ENCODE measurements at places on chromosomes 13 and 19.

- peak; percentile 42 for DNase-seq
Measured at GRCh38 chr19:34428549-34429285, 536 bp downstream of the UBA2 start.

DNA sequence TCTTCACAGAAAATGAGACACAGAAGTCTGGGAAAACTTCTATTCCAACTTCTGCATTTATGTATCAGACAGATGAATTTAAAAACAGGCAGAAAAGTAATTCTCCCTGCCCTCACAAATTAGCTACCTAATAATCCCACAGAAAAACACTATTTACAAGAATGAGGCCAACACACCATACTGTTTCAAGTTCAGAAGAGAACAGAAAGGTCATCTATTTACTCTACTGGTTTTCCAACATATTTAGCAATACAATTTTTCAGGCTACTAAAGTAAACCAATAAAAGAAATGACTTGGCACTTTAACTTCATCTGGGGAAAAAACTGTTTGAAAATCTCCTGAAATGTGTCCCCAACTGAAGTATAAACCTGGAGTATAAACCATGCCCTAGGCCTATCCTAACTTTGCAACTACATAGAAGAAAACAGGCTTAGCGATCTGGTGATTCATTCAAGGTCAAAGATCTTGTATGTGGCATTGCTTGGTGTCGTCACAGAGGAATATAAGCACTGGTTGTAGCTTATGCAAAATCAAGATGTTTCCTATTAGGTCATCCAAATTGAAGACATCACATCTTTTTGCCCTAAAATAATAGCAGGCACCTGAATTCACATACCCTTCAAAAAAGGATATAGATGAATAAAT lies 20.1 kb upstream of the EBPL start:
- no peak for DNase-seq

- DNase-seq: no peak
Measured at GRCh38 chr13:28867564-28867963, 47.4 kb downstream of the MTUS2 start.

DNA sequence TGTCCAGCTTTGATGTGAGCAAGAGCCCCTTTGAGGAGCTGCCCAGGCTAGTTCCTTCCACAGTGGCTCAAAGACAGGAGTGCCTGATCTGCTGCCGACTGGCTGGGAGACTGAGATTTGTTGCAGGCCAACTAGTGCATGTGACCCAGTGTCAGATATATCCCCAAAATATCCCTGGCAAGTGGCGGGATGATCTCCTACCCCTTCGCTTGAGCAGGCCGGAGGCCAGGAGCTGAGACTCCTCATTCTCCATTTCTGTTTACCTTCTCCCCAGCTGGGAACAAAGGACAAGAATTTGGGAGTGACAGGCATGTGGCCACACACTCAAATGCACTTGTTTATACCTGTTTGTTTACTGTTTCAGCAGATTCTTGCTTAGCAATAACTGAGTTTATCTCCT lies 37.1 kb upstream of the XPO4 start:
- no peak for DNase-seq

DNA sequence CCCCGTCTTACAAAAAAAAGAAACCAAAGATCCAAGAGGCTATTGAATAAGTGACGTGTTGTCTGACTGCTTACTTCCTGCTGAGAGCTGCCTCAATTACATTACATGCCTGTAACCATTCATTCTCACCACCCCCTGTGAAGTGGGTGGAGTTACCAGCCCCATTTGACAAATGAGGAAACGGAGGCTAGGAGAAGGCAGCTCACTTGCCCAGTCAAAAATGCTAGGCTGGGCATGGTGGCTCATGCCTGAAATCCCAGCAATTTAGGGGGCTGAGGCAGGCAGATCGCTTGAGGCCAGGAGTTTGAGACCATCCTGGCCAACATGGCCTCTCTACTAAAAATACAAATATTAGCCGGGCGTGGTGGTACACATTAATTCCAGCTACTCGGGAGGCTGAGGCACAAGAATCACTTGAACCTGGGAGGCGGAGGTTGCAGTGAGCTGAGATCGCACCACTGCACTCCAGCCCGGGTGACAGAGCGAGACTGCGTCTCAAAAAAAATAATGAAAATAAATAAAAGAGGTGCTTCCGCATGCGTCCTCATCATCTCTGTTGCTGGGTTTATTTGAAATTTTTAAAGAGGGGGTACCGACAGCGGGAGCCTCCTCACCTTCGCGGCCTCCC lies 499 bp downstream of the LSM7 start:
- peak; percentile 67 for DNase-seq

- DNase-seq: no peak
Measured at GRCh38 chr19:402786-403185, 6.2 kb downstream of the C2CD4C start.

DNA sequence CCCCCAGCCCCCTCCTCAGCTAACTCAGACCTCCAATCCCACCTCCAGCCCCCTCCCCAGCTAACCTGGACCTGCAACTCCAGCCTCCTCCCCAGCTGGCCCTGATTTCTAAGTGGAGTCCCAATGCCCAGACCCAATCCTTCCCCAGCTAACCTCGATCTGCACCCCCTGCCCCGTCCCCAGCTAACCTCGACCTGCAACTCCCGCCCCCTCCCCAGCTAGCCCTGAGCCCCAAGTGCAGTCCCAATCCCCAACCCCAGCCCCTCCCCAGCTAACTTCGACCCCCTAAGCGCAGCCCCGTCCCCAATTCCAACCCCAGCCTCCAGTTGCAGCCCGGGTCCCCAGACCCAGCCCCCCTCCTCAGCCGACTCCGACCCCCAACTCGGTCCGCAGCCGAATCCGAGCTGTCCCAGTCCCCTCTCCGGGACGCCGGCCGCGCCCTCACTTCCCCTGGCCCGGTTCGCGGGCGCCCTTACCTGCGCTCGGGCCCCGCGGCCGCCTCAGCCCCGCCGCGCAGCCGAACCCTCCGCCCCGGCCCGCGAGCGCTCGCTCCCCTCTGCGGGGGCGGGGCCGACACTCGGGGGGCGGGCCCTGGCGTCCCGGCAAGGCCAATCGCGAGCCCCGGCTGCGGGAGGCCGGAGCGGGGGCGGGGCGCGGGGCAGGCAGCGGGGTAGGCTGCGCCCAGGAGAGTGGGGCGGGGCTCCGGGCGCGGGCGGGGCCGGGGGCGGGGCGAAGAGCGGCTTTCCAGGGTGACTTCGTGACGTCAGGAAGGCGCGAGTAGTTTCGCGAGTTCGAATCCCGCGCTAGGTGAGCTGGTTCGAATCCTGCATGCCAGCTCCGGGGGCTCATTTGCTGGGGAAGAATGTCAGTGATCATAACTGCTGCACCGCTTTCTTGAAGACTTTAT lies at the start of gene GNG7:
Gene GNG7, minus strand, starts transcription at position 525 of the 907 bp plus-strand sequence. CDS start 182,006 bp downstream, outside the sequence.
- DNase-seq: peak; percentile 74

DNA sequence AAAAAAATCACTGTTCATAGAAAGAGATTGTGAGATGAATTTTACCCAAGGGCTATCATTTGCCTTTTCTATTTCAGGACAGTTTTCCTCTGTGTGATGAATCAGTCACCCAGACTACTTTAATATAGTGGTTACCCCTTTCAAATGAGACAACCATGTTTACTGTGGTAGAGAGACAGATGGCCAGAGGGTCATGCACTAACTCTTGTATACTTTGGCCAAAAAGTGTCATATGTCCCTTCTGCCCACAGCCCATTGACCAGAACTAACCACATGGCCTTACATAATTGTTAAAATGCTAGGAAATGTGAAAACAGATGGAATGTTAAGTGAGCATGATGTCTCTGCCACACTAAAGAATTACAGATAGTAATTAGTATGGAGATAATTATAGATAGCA lies 498.7 kb downstream of the DACH1 start:
- no peak for DNase-seq

GRCh38 chr19:3608750-3609322 lies 2.2 kb upstream of the TBXA2R start:
- DNase-seq: peak; percentile 33

DNA sequence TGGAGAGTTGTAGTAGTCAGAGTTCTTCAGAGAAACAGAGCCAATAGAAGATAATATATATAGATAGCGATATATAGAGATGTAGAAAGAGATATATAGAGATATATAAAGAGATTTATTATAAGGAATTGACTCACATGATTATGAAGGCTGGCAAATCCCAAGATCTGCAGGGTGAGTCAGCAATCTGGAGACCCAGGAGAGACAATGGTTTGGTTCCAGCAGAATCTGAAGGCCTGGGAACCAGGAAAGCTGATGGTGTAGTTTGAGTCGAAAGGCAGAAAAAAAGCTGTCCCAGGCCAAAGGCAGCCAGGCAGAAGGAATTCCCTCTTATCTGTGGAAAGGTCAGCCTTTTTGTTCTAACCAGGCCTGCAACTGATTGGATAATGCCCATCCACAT lies 194.1 kb downstream of the NUFIP1 start:
- no peak for DNase-seq

DNA sequence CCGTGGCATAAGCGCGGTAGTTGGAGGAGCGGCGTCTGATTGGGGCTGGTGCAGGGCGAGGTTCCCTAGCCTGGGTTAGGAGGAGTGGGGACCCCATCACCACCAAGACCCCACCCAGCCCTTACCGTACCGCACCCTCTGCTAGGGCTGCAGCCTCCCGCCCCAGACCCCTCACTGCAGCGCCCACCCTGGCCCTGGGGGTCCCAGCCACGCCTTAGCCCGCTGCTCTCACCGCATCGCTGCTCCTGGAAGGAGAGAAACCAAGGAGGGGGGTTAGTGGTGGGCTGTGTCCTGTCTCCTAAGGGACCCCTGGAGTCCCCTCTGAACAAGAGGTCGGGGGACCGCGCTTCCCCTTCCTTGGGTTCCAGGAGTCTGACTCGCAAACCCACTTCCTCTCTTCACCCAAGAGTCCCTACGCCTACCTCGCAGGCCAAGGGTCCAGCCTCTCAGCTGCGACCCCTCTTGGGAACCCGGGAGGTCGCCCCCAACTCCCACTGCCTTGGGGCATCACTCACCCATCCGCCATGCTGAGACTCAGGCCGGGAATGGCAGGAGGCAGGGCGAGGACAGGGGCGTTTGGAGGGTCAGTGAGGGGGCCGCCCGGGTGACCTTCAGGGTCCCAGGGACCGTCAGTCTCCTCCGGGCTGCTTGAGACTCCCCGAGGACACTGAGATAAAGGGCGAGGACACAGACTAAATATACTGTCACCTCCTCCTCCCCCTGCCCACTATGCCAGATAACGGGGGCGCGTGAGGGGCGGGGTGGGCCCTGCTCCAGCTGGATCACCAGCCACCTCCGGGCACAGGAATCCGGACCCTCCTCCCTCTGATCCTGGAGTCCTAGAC lies at the start of gene TNNI3:
Gene TNNI3, minus strand, starts transcription at position 669 of the 845 bp plus-strand sequence. Its CDS starts 143 bp downstream, at position 526.
- DNase-seq: no peak

GRCh38 chr13:90331974-90332373 lies 1015.5 kb upstream of the MIR17HG start:
- DNase-seq: no peak

GRCh38 chr13:93398167-93399035 lies 171.8 kb downstream of the GPC6 start:
- DNase-seq: no peak

DNA sequence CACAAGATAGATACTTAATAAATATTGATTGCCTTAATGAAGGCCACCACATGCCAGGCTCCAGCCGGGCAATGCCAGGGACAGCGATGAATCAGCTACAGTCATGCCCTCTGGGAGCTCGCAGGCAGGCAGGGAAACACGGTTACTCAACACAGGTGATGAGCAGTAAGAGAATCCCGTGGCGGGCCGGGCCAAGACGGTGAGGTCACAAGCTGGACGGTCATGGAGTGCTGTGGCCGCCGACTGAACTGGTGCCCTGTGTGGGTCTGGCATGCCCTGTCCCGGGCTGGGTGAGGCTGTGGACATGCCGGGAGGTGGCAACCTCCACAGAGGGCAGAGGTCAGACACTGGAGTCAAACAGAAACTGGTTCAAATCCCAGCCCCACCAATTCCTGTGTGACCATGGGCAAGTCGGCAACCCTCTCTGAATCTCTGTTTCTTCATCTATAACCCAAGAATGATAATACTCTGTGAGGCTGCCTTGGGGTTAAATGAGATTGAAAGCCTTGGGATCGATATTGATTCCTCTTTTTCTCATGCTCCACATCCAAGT lies 13.2 kb upstream of the PAK4 start:
- DNase-seq: no peak

DNA sequence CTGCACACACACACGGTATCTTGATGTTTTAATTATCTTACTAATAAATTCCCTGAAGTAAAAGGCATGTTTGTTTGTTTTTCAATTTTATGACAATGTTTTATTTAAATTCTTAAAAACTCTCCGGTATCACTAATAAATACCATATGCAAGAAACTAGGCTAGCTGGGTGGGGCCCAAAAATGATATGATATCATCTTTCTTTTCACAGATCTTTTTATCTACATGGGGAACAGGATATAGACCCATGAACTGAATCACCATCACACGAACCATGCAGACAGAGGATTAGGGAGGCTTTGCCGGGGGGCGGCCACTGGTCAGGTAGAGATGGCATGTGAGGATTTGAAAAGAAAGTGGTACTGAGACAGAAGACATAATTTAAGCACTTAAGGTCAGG lies 266.4 kb downstream of the ENOX1 start:
- no peak for DNase-seq

- DNase-seq: no peak
Measured at GRCh38 chr13:106176117-106176516, 359.3 kb downstream of the EFNB2 start.

GRCh38 chr13:75904012-75904411 lies 267.9 kb downstream of the LMO7 start:
- DNase-seq: no peak

- DNase-seq: no peak
Measured at GRCh38 chr19:406971-407510, 1.9 kb downstream of the C2CD4C start.

GRCh38 chr19:3479177-3479833 lies 1.0 kb downstream of the SMIM24 start:
- peak; percentile 93 for DNase-seq

GRCh38 chr13:59345311-59345710 lies 818.4 kb downstream of the DIAPH3 start:
- DNase-seq: no peak

- DNase-seq: no peak
Measured at GRCh38 chr19:1880611-1881392, 4.5 kb downstream of the ABHD17A start.

GRCh38 chr13:48437371-48437770 lies 24.5 kb upstream of the LPAR6 start:
- DNase-seq: no peak

- no peak for DNase-seq
Measured at GRCh38 chr13:54387625-54388024, 1359.0 kb downstream of the OLFM4 start.

DNA sequence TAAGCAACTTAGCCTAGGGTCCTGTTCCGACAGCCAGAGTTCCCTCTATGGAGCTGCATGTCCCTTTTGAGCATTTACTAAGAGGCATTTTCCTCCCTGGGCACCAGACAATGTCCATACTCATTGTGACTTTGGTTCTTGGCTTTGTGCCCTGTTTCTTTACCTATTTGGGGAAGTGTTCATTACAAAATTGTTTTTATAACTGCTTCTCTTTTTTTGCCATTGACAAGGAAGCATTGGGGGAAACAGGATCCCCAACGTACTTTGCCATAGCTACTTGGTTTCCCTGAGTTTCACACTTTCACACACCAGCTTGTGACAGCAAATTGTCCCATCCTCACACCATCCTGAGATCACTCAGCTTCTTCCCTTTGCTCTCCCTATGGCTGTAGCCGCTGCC lies 81.1 kb upstream of the SIAH3 start:
- DNase-seq: peak; percentile 66
